Stimulated activated CD4-positive, alpha-beta T cell treated with anti-CD3 and anti-CD28 coated beads, Interleukin-1b, Interleukin-23, amount 100 ng/mL, for 24 hours (primary cell): ENCODE measurements at places on chromosomes 2 and 18.

DNA sequence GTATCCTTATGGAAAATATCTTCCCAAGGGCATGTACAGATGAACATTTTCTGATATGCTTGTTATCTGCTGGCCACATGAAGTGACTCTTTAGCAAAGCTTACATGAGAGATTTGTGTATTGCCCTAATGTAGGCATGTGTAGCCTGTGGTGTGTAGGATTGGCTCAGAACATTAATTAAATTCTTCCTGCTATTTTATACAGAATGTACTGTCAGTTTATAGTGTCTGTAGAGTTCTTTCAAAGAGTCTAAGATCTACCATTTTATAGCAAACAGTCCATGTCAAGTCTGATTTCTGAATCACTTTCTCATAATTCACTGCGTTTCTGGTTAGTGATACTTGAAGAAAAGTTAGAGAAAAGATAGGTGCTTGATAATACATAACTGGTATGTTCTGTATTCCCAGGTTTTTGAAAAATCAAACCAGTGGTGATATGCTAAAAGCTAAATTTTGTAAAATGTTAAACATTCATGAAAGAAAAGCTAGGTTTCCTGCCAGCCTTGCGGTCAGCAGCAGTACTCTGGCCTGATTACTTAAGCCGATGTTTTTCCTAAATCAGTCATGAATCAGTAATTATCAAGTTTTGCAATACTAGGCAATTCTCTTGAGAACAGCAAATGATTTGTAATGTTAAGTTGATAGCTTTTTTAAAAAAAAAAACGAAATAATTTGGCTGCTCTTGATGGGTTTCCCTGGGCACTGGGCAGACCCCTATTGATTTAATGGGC is 30.9 kb upstream of the EFEMP1 start:
- DNase-seq = no peak

DNA sequence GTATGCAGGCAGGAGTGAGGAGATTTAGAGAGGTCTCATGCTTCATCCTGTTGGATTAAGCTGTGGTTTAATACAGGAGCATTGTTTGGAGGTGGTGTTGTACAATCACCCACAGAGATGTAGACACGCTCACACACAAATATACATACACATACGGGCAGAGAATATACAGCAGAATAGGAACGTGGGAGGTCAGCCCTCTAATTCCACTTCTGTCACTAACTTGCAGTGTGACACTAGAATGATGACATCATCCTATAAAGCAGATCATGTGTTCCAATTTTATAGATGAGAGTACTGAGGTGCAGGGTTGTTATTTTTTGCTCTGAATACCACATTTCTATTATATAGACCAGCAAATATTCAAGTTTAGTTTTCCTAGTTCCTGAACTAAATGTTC is 54.4 kb downstream of the TRIB2 start:
- DNase-seq = no peak

DNA sequence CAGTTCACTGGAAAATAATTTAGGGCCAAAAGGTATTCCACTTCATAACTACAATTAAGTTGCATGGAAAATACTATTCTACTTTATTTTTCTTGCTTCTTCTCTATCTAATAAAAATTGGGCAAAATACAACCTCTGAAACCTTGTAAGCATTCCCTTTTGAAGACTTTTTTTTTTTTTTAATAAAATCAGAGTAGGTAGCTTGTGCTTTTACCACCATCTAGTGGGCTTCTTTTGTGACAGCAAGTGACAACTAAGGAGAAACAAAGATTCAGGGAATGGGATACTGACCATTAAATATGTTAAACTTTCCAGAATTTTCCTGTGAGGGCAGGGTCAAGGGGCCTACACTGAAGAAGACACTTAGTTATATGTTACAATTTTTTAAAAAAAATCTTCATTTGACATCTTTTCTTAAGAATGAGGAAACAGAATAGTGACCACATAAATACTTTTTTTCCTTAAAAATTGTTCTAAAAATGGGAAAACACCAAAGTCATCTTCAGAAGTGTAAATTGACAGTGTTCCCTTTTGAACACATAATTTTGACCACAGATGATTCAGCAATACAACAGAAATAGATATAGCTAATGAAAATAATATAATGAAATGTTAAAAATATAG is 1183.2 kb upstream of the ACVR2A start:
- no peak for DNase-seq

GRCh38 chr2:40016151-40016885 is 237.3 kb upstream of the THUMPD2 start:
- no peak for DNase-seq

GRCh38 chr2:214401580-214401979 is 9.3 kb upstream of the VWC2L start:
- DNase-seq = no peak

DNA sequence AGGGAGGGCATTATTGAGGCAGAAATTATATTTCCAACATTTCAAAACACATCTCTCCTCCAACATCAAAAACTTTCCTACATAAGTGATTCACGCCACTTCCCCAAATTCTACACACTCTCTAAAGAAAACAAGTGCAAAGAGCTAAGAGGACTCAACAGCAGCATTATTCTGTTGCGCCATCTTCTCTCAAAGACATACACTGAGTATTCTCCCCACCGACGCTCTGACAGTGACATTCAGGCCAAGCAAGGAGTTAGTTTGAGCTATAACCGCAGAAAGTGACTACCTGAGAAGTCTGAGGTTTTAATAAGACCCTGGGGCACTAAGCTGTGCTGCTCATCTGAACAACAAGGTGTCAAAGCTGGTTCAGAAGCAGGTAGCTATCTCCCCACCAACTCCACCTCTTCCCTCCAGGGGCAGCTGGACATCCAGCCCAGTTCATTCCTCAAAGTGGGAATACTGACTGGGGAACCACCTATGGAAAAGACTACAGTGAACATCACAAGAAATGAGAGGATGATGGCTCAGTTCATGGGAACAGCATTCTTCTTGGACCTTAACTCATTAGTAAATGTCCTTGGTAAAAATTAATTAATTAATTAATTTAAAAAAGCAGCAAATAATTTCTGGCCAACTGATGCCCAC is 309.5 kb upstream of the CCDC68 start:
- no peak for DNase-seq

GRCh38 chr2:1676913-1677820 is 67.1 kb downstream of the PXDN start:
- no peak for DNase-seq

DNA sequence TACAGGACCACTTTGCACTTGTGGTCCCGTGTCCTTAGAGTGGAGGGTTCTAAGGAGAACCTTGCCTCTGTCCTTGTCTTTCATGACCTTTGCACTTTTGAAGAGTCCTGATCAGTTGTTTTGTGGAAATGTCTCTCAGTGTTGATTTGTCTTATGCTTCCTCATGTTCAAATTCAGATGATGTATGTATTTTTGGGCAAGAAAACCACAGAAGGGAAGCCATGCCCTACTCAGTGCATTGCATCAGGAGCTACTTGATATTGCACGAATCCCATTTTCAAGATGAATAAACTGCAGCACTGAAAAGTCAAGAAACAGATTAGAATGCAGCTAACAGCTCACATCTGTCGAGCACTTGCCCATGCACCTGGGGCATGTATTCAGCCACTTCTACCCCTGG is 152.2 kb downstream of the INHBB start:
- DNase-seq = no peak

DNA sequence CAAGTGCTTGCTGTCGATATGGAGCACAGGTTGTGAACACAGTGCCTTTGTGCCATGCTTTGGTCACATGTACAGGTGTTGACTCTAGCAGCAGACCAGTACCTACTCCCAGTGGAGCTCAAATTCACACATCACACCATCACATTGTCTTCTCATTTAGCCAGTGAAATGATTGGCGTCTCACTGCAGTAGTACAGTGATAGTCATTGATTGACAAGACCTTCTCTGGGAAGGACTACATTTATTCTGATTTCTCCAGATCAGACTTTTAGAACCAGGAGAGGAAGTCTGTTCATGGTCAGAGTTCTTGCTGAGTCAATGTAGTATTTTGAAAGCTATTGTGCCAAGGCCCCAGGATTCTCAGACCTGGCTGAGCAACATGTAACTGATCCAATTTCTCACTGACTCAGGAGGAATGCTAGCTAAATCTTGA is 75.2 kb downstream of the FMNL2 start:
- DNase-seq = no peak

- DNase-seq = no peak
Observed at GRCh38 chr2:171042253-171042969, 113.4 kb downstream of the GORASP2 start.

DNA sequence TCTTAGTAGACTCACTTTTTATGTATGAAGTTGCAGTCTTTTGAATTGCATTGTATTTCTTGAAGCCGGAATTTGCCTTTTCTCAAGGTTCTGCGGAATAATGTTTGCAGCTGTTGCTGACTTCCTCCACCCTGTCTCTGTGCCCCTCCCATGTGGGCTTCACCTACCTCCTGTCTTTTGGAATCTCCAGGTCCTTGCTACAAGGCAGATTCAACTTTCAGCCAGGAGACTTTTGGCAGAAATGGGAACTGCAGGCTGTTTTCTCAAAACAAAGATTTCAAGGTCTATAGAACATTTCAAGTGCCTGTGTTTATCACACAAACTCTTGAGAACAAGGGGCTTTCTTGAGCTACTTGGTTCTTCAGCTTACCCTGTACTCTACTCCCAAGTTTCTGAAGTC is 25.6 kb downstream of the ZNF236 start:
- DNase-seq = no peak

DNA sequence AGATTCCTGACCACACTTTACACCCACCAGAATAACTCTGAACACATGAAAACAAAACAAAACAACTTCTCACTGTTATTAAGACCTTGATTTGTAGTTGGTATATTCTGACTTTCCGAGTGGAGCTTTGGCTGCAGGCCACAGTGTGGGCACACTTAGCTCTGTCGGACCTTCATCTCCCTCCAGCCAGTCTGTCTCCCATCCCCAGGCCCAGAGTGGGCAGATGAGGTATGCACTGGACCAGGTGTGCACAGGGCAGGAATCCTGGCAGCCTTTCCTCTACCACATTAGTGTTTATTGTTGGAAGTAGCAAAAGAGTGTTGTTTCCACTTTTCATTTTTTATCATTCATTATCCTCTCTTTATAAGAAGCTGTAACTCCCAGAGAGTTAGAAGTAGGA is 219.5 kb upstream of the TPO start:
- no peak for DNase-seq

- DNase-seq = no peak
Observed at GRCh38 chr18:49111191-49111988, 160.6 kb upstream of the SMAD7 start.

GRCh38 chr2:181570833-181571661 is 85.9 kb downstream of the CERKL start:
- no peak for DNase-seq

DNA sequence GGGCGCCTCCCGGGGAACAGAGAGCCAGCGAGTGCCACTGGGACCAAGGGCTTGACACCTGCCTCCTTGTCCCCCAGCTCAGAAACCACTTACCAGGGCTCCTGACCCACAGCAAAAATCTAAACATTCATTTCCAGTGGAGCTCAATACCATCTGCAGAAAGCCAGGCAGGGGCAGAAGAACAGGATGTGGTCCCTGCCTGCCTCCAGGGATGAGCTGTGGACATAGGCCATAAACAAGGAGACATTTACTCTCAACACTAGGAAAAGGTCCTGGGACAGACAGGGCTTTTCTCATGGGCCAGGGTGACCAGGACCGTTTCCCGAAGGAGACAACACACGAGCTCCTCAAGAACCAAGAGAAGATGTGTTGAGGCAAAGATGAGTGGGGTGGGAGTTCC is 203.0 kb downstream of the CTIF start:
- no peak for DNase-seq

GRCh38 chr2:42185220-42185921 is 16.2 kb downstream of the EML4 start:
- DNase-seq = no peak

DNA sequence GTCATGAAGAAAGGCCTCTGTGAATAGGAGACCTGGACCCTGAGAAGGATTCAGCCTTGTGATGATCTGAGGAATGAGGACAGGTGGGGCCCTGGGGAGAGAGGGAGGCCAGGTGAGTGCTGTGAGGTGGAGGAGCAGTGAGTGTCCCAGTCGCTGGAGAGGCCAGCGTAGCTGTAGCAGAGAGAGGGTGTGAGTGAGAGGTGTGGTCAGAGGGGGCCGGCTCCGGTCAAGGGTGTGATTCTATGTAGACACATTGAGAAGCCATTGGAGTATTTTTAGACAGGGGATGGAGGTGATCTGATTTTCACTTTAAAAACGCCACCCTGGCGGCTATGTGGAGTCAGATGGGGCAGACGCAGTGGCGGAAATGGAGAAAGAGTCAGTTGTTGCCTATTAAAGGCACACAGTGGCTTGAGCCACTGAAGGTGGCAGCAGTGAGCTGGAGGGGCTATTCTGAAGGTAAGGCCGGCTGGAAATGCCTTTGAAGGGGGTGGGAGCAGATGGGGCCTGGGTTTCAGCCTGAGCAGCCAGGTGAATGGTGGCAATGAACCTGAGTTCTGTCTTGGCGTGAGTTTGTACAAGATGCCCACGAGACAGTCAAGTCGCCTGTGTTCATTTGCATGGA is 55.6 kb downstream of the GREB1 start:
- no peak for DNase-seq

- no peak for DNase-seq
Observed at GRCh38 chr2:147846412-147847081, 1.7 kb downstream of the ACVR2A start.

GRCh38 chr2:33040541-33040940 is 93.8 kb downstream of the LTBP1 start:
- no peak for DNase-seq

GRCh38 chr18:26040051-26040656 is 50.3 kb downstream of the SS18 start:
- no peak for DNase-seq

GRCh38 chr2:158782136-158782535 is 13.0 kb upstream of the DAPL1 start:
- no peak for DNase-seq

DNA sequence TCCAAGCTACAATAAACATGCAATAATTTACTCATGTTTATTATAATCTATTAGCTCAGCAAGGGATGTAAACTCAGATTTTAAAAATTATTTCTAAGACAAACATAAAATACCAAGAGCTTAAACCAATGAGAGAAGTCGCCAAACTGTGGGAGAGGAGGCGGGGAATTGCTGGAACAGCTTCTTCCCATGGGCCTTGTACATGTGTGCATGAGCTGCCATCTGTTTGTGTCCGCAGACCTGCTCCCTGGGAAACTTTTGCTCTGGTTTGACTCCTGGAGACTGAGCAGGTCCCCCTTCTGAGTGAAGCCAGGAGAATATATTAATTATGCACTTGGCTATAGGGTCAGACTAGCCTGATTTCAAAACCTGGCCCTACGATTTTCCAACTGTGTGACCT is 655.9 kb upstream of the SOX11 start:
- DNase-seq = no peak

GRCh38 chr2:210606001-210606400 is 49.6 kb downstream of the CPS1 start:
- no peak for DNase-seq
